ENCODE measurements at places on chromosomes 11 and 22.

DNA sequence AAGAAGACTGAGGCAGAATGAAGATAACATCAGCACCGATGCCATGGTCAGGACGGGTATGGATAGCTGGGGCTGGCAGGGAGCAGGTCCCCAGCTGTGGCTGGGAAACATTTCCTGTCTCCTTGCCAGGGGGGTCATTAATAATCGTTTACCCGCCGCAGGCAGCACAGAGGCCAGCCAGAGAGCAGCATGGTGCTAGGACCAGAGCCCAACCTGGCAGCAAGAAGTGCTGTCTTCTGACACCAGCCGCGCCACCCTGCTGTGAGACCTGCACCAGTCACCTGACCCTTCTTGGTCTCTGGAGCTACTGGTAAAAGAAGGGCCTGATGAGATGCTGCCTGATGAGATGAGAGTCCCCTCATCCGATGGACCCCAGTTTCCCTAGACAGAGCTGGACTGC, 36.3 kb downstream of the PDE2A start:
- no peak for DNase-seq

DNA sequence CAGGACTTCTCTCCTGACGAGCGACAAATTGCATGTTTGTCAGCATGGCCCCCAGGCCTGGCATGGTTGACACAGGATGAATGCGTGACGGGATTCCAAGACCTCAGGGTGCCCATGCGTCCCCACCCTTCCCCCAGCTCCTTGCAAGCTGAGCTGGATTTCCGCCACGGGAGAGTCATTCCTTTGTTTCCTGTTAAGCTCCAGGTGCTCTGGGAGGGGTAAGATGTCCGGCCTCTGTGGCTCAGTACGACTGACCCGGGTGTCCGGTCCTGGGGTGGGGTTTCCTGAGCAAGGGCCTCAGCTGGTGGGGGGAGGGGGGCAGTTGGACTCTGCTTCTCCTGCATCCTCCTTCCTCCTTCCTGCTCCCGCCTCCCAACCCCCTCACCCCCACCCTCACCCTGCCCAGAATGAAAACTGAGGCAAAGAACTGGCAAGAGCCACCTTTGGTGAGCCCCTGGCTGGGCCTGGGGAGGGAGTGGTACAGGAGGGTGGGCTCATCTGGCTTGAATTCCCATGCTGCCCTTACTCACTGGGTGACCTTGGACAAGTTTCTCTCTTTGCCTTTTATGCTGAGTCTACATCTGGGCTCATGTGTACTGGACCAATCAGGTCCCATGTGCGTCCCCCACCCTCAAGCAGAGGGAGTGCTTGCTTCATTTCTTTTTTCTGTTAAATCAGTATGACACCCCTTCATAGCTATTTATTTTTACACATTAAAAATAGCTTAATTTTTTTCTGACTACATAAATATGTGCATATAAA, 2.5 kb downstream of the CDC42EP2 start:
- no peak for DNase-seq

DNA sequence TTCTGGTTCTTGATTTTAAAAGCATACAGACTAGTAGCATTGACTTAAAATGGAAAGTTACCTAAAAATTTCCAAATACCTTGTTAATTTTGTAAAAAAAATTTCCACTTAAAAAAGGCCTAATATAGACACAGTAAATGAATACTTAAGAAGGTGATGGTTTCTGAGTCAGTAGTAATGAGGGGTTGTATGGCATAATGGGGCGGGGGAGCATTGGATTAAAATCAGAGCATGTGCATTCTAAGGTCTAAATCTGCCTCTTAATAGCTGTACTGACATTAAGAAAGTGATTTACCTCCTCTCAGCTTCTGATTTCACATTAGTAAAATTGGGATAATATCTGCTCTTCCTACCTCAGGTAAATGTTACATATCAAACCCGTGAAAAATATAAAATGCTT, 446.5 kb downstream of the AASDHPPT start:
- no peak for DNase-seq

GRCh38 chr11:99687320-99687719, 666.6 kb downstream of the CNTN5 start:
- DNase-seq, result no peak

DNA sequence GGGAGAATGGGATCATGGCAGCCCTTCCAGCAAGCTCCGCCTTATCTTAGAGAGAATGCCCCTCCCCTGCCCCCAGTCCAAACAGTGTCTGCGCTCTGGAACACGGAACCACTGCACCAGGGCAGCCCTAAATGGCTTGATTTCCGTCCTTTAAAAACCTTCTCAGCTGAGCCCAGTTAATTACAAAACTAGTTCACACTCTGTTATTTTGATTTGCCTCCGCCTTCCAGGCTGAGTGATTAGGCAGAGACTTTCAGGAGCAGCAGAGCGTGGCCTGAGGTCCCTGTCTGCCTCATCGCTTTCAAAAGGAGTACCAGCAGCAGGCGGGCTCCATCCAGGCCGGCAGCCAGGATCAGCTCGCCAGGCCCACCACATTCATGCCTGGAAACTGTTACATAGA, 313.0 kb downstream of the BRD1 start:
- no peak for DNase-seq

DNA sequence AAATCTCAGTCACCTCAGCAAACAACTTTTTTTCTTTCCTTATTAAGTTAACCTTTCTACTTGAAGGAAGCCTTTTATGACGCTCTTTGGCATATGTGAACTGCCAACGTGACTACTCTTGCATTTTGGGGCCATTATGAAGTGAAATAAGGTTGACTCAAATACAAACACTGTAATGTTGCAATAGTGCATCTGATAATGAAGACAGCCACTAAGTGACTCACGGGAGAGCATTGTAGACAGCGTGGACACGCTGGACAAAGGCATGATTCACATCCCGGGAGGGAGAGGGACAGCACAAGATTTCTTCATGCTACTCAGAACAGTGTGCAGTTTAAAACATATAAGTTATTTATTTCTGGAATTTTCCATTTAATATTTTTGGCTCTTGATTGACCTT, 560.8 kb downstream of the ETS1 start:
- DNase-seq, result no peak

DNA sequence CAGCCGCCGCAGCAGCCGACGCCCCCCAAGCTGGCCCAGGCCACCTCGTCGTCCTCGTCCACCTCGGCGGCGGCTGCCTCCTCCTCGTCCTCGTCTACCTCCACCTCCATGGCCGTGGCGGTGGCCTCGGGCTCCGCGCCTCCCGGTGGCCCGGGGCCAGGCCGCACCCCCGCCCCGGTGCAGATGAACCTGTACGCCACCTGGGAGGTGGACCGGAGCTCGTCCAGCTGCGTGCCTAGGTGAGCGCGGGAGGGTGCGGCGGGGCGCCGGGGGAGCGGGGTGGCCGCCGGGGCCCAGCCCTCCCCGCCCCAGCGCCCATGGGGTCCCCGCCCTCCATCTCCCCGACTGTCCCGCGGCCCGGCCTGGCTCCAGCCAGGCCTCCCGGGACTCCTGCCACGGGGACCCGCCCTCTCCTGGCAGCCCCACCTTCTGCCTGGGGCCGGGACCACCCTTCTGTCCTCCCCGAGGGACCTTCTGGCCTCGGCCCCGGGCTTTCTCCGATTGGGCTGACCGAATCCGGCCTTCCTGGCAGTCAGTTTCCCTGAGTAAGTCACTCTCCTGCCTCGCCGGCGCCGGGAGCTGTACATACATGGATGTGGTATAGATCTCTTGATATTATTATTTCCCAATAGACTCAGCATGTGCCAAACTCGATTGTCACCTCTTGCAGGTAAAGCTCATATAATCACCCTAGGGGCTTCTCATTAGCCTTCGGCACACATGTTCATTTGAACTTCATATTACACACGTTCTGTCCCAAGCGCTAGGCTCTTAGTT, 720 bp downstream of the PACS1 start:
- DNase-seq, result no peak

DNA sequence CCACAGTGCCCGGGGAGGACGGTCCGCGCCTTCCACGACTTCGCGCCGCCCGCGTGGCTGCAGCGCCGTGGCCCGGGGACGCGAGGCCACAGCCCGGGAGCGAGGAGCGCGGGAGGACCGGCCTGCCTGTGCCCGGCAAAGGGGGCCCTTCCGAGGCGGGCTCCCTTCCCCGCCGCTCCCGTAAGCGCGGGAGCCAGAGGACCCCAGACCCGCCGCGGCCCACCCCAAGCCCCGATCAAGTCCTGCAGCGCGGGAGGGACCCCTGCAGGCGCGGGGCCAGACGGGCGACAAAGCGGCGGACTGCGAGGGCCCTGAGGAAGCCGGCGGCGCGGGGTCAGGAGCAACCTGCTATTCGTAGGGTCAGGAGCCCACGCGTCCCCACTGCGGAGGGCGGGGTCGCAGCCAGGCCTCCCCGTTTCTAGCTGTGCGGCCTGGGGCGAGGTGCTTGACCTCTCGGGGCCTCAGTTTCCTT, 110.3 kb downstream of the WNT7B start:
- DNase-seq, result no peak

DNA sequence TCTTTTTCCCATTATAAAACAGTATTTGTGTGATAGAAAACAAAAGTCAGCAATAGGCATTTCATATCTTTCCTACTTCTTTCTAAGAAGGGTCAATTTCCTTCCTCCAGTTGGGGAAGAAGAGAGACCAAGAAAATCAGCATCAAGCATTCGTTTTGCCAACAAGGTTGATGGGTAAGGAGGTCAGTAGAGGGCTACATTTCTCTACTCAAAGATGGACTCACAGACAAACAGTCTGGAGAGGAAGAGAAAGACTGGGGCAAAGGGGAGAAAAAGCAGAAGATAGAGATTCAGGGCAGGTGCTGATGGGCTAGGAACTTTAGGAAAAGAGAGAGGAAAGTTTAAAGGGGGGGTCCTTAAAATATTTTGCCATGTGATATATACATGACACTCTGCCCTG, 8.6 kb upstream of the MTNR1B start:
- DNase-seq, result no peak

DNA sequence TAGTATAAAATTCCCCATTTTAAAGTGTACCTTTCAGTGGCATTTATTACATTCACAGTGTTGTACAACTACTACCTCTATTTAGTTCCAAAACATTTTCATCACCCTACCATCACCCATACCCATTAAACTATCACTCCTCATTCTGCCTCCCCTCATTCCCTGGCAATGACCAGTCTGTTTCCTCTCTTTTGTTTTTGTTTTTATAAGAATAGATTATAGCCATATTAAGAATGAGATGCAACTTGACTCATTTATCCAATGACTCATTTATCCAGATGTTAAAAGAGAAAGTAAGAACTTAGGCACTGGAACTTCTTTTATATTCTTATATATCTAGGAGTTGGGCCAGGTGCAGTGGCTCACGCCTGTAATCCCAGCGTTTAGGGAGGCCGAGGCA, 156.3 kb downstream of the FAT3 start:
- DNase-seq, result no peak

DNA sequence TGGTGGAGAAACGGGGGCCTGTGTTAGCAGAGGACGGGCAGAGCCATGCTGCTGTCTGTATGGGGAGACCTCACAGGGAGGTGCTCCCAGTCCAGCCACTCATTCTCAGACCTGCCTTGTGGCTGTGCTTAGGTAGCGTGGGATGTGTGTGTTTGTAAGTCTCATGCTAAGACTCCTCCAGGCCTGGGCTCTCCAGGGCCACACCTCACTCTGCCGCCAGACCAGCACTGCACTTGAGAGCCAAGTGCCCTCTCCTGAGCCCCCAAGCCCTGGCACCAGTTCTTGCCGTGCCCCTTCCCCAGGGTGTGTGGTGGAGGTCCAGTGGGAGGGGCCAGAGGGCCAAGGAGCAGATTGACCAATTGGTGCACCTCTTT, 108.8 kb downstream of the BCR start:
- DNase-seq, result no peak

- no peak for DNase-seq
Observed at GRCh38 chr22:17954200-17954859, 70.0 kb downstream of the MICAL3 start.

GRCh38 chr11:121106812-121107211, 5.8 kb downstream of the TECTA start:
- DNase-seq, result no peak

GRCh38 chr11:117794772-117795629, 2.0 kb downstream of the DSCAML1 start:
- DNase-seq, result no peak

- DNase-seq, result no peak
Observed at GRCh38 chr11:16169956-16170847, 186.1 kb downstream of the SOX6 start.

DNA sequence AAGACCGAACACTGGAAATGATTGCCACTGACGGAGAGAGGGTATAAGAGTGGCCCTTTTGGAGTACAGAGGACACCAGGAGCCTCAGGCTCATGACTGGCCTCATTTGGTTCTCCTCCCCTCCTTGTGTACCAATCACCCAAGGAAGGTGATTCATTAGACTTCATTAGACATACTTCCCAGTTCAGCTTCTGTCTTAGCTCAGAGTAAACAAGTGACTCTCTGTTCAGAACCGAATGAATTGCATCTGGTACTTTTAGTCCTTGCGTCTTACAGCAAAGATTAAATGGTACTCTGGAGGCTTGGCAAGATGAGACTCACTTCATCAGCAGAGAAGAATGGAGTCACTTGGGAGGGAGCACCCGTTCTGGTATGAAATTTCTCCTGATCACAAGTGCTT, 75.2 kb downstream of the ZNRF3 start:
- DNase-seq, result no peak

GRCh38 chr11:61895046-61895717, 3.8 kb upstream of the FADS3 start:
- DNase-seq, result no peak

DNA sequence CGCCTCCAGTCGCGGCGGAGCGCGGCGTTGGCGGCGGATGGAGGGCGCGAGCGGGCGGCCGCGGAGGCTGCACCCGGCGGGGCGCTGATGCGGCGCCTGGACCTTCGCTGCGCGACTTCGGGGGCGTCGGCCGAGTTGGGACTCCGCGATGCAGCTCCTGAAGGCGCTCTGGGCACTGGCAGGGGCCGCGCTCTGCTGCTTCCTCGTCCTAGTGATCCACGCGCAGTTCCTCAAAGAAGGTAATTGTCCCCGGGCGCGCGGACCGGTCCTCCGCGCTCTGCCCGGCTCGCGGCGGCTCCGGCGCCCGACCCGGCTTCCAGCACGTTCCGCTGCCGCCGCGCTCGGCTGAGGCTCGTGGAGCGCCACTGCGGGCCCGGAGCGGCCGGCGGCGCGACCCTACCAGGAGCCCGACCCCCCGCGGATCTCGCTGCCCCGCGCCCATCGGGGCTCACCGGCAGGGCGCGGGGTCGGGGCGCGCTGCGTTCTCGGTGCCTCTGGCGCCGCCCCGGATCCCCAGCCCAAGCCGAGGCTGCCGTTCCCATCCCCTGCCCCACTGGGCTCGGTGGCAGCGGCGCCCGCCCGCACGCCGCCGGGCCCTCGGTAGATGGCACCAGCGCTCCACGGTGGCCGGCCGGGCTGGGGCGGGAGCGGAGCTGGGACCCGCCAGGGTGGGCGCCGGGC, 1251.2 kb downstream of the BRD1 start:
- DNase-seq, result peak; percentile 2

- DNase-seq, result no peak
Observed at GRCh38 chr11:40186437-40187263, 1272.8 kb downstream of the LRRC4C start.
